ENCODE measurements at places on chromosomes 7 and 10.

GRCh38 chr7:24169077-24169624 lies 114.8 kb upstream of the NPY start:
- no peak for DNase-seq

DNA sequence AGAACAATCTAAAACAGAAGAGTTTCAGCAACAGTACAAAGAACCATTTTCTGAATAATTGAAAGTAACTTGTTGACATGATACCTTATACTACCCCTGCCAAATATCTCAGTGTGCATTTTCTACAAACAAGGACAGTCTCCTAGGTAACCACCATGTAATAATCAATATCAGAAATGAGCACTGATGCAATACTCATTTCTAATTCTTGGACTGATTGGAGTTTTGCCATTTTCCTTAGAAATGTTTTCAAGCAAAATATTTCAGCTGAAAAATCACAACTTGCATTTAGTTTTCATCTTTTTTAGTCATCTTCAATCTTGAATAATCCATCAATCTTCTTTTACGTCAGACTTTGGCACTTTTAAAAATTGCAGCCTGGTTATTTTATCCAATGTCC lies 420.2 kb downstream of the CDC14C start:
- no peak for DNase-seq

DNA sequence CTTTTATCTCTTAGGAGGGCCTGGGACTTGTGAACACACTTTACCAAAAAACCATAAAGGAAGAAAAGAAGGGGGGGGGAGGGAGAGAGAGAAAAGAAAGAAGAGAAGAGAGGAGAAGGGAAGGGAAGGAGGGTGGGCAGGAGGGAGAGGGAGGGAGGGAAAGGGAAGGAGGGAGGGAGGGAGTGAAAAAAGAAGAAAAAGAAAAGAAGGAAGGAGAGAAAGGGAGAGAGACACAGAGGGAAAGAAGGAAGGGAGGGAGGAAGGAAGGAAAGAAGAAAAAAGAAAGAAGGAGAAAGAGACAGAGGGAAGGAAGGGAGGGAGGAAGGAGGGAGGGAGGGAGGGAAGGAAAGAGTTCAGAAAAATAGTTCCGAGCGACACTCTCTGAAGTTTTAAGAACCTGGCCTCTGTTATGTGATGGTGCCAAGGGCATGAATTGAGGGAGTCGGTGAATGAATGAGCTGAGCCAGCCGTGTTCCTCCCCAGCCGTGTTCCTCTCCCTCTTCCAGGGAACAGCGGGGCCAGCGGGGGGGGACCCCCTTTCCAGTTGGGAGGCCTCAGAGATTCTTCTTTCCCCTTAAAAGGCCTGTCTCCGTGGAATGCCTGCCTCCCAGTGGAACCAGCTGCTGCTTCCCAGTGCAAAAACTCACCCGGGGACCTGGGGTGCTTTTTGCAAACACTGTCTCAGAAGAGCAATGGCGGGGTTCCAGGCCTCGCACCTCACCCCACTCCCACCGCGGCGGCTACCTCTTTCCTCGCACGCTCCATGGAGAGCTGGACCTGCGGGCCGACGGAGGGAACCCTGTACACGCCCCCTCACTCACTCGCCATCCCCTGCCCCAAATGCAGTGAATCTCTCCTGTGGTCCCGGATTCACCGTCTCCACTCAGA lies 84.1 kb downstream of the FOXL3 start:
- no peak for DNase-seq

GRCh38 chr10:77855404-77856155 lies 71.0 kb downstream of the DLG5 start:
- no peak for DNase-seq

DNA sequence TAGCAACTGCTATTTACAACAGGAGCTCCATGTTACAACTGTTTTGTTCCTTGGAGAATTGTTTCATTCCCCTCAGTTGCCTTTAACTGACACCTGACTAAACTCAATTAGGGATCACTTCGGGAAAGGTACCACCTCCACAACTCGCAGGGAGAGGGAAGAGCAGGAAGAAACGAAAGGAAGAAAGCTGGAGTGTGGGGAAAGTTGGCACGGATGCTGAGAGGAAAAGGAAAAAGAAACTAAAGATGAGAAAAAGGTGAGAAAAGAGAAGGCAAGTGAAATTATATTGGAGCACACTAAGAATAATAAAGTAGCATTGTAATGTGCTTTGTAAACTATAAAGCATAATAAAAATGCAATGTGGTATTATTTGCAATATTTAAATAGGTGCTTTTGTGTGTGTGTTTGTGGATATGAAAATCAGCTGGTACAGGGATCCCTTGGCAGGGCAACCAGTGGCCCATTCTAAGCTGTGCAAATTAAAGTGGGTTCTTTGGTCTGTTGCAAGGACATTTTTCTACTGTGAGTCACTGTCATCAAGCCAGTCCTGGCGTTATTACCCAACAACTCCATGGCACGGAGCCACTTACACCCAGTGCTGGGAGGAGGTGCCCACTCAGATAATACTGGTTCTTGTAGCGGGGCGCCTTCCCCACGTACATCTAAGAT lies 45.9 kb downstream of the HIPK2 start:
- peak; percentile 87 for DNase-seq

GRCh38 chr7:102055181-102055976 lies 231.3 kb upstream of the SH2B2 start:
- DNase-seq, result no peak

GRCh38 chr10:6023661-6024333 lies 38.4 kb downstream of the IL2RA start:
- DNase-seq, result no peak

DNA sequence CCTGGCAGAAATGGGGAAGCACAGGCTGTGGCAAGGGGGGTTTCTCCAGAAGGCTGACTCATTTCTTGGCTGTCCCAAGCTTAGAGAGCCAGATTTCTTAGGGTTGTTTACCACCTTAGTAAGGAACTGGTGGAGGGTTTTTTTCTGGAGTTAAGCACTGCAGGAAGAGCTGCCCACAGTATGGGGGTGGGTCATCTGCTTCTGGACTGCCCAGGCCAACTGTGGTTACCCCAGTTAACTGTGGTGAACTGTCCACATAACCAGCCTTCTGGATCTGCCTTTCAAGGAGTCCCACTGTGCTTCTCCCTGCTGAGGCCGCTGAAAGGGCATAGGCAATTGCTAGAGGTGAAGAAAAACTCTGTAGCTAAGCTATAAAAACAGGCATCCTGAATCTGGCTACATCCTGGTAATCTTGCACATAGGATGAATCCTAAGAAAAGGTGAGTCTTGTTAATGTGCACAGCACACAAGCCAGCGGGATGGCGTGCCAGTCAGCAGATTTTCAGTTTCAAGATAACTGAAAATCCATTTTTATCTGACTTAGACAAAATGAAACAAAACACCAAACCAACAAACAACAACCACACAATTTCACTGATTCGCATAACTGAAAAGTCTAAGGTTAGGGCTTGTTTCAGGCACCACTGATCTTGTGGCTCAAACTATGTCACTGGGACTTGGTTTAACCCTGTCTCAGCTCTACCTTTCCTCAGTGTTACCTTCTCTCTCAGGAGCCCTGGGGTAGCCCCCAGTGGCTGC lies 21.6 kb upstream of the TSPAN33 start:
- DNase-seq, result no peak

GRCh38 chr10:29050081-29050480 lies 238.8 kb upstream of the LYZL1 start:
- no peak for DNase-seq

DNA sequence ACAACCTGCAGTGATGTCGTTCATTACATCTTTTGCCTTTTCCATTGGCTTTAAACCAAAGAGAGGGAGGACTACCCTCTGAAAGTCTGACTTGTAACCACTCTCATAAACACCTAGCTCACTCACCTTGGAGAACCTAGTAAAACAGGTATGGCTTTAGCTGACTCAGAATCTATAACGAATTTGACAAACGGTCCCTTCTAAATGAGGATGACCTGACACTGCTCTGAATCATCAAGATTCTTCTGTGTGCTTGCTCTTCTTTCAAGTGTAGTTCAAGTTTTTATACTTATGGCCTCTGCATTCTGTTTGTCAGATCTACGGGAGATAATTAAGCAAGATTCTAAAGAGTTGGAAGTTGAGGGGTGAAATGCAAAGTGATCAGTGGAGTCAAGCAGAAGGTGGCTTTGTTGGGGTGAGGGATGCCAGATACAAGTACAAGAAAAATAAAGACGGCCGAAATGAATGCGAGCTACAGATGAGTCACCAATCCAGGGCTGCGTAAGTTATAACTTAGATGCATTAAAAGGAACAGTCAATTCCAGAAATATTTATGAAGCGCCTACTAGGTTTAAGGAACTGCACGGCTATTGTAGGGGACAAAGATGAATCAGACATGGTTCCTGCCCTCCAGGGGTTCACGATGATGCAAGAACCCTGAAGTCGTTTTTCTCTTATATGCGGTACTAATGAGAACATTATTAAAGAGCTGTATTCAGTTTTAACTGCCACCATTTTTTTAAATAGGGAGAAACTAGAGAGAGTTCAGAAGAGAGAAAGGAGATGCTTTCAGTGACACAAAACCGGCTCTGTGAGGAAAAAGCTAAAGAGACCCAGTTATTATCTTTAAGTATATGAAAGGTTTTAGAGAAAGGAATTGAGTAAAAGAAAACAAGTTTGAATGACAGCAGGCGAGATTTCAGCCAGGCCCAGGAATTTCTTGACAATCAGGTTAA lies 6.5 kb downstream of the HIPK2 start:
- peak; percentile 93 for DNase-seq

DNA sequence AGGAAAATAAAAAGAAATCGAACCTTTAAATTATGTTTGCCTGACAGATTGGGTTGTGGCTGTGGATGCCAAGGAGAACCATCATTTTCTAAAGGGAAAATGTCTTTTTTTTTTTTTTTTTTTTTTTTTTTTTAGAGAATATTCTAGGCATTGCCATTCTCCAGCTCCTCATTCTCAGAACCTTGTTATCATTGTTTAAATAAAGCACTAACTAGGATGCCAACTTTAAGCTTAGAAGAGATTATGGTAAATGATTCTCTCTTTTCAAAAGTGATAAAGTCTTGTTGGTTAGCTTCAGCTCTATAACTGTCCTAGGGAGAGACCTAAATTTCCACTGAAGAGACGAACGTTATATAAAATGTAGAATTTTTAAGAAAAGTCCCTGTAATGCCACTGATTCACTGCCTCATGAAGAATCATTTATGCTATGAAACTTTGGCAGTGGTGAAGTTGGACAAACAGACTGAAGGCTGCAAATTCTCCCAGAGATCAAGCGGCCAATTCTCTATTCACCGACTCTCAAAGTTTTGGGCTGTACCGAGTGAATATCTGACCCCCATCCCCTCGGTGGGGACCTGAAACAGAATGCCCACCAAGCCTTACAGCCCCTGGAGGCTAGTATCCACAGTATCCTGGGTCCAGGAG lies 207.9 kb upstream of the PITRM1 start:
- DNase-seq, result no peak

DNA sequence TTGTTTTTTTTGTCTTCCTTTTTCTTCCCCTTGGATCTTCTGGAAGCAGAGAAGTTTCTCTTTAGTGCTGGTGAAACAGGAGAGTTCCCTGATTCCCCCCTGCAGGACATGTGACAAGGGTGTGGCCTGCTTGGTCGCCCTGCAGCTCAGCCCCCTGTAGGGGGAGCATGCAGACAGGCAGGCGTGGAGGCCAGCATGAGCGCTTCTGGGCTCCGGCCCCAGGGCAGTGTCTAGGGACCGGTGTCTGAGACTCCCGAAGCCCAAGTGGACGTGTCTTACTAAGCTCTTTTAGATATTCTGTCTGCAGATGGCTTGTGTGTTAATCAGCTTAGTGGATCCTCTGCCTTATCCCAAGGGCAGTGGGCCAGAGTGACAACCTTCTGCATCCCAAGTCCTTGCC lies 26.1 kb downstream of the PRSS58 start:
- no peak for DNase-seq

All from fibroblast of skin of scalp (primary cell).